HepG2 (cell line): ENCODE measurements at places on chromosomes 5 and 9. TPM values are rescaled to one million over a fixed set of nuclear protein-coding genes. Genes with fewer than 3 reads are reported as not detected.

PCDHB6 gene
- polyA plus RNA-seq, result 0.01 TPM in 1 of 2 replicates, not detected in the other

TMEM174 gene
- not detected in 2 replicates for polyA plus RNA-seq

MAPKAP1 gene
- polyA plus RNA-seq, result 38.3 and 45.0 TPM in 2 replicates

SH2D3C gene
- not detected in 2 replicates for polyA plus RNA-seq

C9orf72 gene
- 5.2 and 5.9 TPM in 2 replicates for polyA plus RNA-seq

C8G gene
- 12.8 and 18.3 TPM in 2 replicates for polyA plus RNA-seq

IL7R gene
- polyA plus RNA-seq, result not detected in 2 replicates

STK32A gene
- not detected in 2 replicates for polyA plus RNA-seq

PRLR gene
- 7.8 and 12.2 TPM in 2 replicates for polyA plus RNA-seq

SOHLH1 gene
- polyA plus RNA-seq, result 0.15 and 0.21 TPM in 2 replicates

TXNDC8 gene
- not detected in 2 replicates for polyA plus RNA-seq

TAF11L5 gene
- polyA plus RNA-seq, result not detected in 2 replicates

BHMT2 gene
- polyA plus RNA-seq, result 11.4 and 13.8 TPM in 2 replicates

GARNL3 gene
- polyA plus RNA-seq, result 3.9 and 6.7 TPM in 2 replicates

GDA gene
- polyA plus RNA-seq, result 0.99 and 1.5 TPM in 2 replicates

PCDHGA5 gene
- polyA plus RNA-seq, result 0.32 and 0.40 TPM in 2 replicates

UBE2D2 gene
- polyA plus RNA-seq, result 59.9 and 79.1 TPM in 2 replicates

SLC4A9 gene
- 0.05 TPM in 1 of 2 replicates, not detected in the other for polyA plus RNA-seq

ENTREP1 gene
- polyA plus RNA-seq, result not detected in 2 replicates

SUB1 gene
- 113 and 182 TPM in 2 replicates for polyA plus RNA-seq

CDX1 gene
- polyA plus RNA-seq, result 0.05 TPM in 1 of 2 replicates, not detected in the other

SLC25A48 gene
- polyA plus RNA-seq, result 0.17 and 1.0 TPM in 2 replicates

DBH gene
- polyA plus RNA-seq, result not detected in 2 replicates

HACD4 gene
- not detected in 2 replicates for polyA plus RNA-seq

FOXD1 gene
- polyA plus RNA-seq, result 0.04 and 0.05 TPM in 2 replicates

CATSPER3 gene
- polyA plus RNA-seq, result 0.33 and 0.37 TPM in 2 replicates

ELOVL7 gene
- 4.5 and 4.7 TPM in 2 replicates for polyA plus RNA-seq

FSTL4 gene
- 3.0 and 3.9 TPM in 2 replicates for polyA plus RNA-seq

ALDH7A1 gene
- polyA plus RNA-seq, result 64.5 and 100 TPM in 2 replicates

SPINK13 gene
- polyA plus RNA-seq, result not detected in 2 replicates

PCSK1 gene
- polyA plus RNA-seq, result not detected in 2 replicates

S1PR3 gene
- polyA plus RNA-seq, result 0.01 TPM in 1 of 2 replicates, not detected in the other

PCDHB8 gene
- polyA plus RNA-seq, result 0.26 and 0.33 TPM in 2 replicates

FAT2 gene
- polyA plus RNA-seq, result under 0.01 TPM in 1 of 2 replicates, not detected in the other

GPX8 gene
- polyA plus RNA-seq, result 0.55 and 0.94 TPM in 2 replicates

SPATA31E1 gene
- not detected in 2 replicates for polyA plus RNA-seq

KLHL9 gene
- 8.1 and 8.7 TPM in 2 replicates for polyA plus RNA-seq

CDKN2A gene
- polyA plus RNA-seq, result 4.8 and 7.4 TPM in 2 replicates

C9orf40 gene
- polyA plus RNA-seq, result 2.0 and 3.0 TPM in 2 replicates

ECSCR gene
- polyA plus RNA-seq, result 0.13 and 0.18 TPM in 2 replicates

SLC35D2 gene
- 97.4 and 103 TPM in 2 replicates for polyA plus RNA-seq

PJA2 gene
- 29.7 and 41.4 TPM in 2 replicates for polyA plus RNA-seq

SLC34A1 gene
- polyA plus RNA-seq, result 0.03 TPM in 2 replicates

MRPL36 gene
- polyA plus RNA-seq, result 70.5 and 71.3 TPM in 2 replicates

NEUROG1 gene
- not detected in 2 replicates for polyA plus RNA-seq

SV2C gene
- polyA plus RNA-seq, result not detected in 2 replicates

C9 gene
- polyA plus RNA-seq, result not detected in 2 replicates
